Fibroblast of the aortic adventitia (primary cell): ENCODE measurements at places on chromosomes 3 and 15.

DNA sequence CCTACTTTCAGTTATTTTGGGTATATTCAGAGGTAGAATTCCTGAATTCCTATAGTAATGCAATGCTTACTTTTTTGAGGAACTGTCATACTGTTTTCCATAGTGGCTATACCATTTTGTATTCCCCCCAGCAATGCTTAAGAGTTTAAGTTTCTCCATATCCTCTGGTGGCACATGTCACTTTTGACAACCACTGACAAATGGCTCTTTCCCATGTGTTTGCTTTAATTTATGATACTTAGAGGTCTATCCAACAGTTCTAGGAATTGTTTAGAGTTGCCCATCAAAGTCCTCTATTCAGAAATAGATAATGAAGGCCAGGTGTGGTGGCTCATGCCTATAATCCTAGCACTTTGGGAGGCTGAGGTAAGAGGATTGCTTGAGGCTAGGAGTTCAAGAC is 128.9 kb upstream of the CFAP20DC start:
- no peak for DNase-seq

DNA sequence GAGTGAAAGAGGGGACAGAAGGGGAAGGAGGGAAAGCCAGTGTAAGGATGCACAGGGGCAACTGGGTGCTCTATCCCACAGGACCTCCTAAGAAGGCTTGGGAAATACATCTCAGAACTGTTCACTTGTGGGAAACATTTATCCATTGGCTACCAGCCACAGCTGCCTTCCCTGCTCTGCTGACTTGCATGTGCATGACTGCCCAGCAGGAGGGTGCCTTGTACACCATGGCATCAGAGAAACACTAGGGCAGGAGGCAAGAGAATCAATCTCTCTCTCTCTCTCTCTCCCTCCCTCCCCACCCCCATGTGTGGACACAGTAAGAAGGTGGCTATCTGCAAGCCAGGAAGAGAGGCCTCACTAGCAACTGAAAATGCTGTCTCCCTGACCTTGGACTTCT is 62.9 kb upstream of the ZBTB38 start:
- peak; percentile 64 for DNase-seq

- no peak for DNase-seq
Observed at GRCh38 chr3:143172795-143173145, 53.2 kb downstream of the CHST2 start.

GRCh38 chr3:41339758-41340157 is 140.5 kb downstream of the CTNNB1 start:
- DNase-seq, result no peak

DNA sequence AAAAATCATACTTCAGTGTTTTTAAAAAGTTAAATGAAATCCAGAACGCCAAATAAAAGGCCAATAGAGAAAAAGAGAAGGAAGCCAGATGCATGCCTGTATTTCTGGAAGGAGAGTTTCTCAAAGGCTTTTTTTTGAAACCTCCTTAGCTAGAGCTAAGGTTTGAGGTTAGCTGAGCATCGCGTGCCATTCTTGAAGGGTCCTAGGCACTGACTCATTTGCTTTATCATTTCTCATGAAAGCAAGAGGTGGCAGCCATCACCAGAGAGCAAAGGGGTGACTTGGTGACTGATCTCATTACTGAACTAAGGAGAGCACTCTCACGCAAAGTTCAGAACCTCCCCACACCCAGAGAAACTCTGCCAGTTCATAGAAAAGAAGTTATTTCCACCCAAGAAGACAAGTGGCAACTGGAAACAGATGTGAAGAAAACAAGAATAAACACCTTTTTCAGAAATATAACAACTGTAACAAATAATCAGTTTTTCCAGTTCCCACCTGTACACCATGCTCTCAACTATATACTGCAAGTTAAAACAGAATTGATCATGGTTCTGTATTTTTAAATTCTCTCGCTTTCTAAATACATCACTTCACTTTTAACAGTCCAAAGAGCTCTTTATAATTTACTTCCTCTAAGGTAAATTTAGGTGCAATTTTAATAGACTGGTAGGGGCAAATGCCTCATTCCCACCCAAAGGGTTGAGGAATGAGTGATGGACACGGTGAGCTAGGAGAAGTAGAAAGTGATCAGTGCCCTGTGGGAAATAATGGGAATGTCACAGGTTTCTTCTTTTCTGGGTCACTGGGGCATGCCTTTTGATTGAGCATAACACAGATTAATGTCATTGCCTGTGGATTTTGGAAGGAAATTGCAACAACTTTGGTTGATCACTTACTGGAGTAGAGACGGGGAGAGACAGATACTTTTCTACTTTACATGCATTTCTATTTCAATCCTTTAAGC is 24.7 kb downstream of the GPR15 start:
- DNase-seq, result peak; percentile 60

GRCh38 chr3:16203031-16203430 is 28.6 kb downstream of the GALNT15 start:
- DNase-seq, result peak; percentile 55

- no peak for DNase-seq
Observed at GRCh38 chr3:135975053-135975452, 9.5 kb downstream of the PPP2R3A start.

GRCh38 chr15:57138349-57138788 is 219.9 kb downstream of the TCF12 start:
- peak; percentile 90 for DNase-seq

GRCh38 chr3:48415251-48415953 is 14.5 kb downstream of the PLXNB1 start:
- no peak for DNase-seq

DNA sequence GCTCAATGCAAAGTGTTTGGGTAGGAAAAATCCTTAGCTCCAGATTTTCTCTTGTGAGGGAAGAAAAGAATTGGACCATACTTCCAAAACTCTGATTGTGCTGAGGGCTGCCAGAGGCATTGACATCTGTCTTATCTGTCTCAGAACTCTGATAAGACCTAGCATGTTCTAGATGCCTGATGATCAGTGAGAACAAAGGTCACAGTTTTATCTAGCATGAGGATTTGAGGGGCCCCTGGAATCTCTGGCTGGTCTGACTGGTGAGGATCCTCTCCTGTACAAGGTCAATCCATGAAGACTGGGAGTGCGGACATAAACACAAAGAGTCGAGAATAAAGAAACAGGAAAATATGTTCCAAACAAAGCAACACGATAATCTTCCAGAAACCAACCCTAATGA is 40.1 kb downstream of the GPR149 start:
- DNase-seq, result no peak

- no peak for DNase-seq
Observed at GRCh38 chr3:15116032-15116669, 17.2 kb upstream of the RBSN start.

- no peak for DNase-seq
Observed at GRCh38 chr3:105103139-105103538, 263.6 kb upstream of the ALCAM start.
